Cortex of kidney (tissue), 1 donor: ENCODE measurements at places on chromosomes 3 and 15.

DNA sequence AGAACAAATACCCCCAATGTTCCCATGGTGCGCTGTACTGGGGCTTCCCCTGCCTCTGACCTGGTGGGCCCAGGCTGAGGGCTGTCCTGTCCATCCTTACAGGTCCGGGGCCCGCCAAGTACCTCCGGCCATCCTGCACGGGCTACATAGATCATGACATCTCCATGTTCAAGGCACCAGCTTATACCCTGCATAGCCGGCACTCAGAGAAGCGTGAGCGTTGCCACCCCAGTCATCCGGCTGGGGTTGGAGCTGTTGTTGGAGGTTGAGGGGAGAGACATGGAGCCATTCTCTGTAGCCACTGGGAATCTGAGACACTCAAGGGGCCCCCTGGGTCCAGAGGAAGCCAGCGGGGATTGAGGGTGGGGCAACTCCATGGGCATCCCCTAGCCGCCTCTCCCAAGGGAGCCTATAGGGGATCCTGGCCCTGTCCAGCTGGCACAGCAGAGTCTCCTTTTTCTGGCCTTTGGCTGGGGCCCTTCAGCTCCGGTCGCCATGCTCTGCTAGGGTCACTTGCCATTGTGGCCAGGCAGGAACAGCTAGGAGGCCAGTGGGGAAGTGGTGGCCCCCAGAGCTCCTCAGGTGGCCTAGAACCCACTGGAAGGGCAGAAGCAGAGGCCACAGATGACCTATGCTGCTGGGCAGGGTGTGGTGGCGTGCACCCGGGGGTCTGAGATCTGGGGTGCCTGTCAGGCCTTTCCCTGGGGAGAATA lies 12.5 kb upstream of the CSPG4 start:
- DNase-seq: no peak

- DNase-seq: no peak
Observed at GRCh38 chr15:60695713-60696522, 217.0 kb upstream of the ICE2 start.

GRCh38 chr15:56045068-56045748 lies 51.8 kb upstream of the NEDD4 start:
- DNase-seq: no peak

DNA sequence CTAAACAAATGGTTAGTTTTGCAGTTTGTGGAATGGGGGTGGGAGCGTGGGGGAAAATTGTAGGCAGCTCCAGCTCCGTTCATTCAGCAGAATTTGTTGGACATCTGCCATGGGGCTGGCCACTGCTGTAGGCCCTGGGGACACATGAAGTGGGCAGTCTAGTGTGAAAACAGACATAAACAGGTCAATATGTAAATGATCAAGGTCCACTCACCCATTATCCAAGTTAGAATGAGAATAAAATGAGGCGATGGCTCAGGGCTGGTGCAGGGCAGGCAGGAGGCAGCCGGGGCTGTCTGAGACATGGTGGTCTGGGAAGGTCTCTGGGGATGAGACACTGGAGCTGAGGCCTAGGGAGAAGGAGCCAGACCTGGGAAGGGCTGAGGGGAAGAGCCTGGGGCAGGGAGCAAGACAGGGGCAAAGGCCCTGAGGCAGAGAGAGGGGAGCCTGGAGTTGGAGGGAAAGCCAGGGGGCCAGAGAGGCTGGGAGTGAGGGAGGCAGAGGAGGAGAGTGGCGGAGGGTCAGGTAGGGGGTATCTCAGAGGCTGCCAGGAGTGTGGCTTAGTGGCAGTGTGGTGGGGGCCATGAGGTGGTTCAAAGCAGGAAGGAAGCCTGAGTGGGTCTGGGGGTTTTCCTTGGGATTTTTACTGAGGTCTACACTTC lies 6.2 kb upstream of the SLC6A6 start:
- DNase-seq: no peak

- DNase-seq: no peak
Observed at GRCh38 chr3:169945313-169945712, 21.3 kb upstream of the SEC62 start.

DNA sequence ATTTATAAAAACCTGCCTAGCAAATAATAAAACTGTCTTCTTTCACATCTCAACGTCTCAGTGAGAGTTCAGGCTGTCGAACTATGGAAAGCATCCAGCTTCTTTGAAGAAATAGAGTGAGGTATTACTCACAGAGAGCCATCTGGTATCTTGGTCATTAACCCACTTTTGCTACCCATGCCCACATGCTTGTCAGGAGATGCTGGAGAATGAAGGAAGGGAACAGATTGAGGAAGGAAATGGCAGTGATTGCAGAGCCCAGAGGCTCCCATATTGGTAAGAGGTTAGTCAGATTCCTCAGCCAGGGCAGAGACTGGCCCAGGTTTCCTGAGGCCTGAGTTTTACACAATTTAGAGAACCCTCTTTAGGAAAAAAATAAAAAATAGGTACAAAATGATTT lies 119.1 kb downstream of the B3GALNT1 start:
- DNase-seq: no peak

DNA sequence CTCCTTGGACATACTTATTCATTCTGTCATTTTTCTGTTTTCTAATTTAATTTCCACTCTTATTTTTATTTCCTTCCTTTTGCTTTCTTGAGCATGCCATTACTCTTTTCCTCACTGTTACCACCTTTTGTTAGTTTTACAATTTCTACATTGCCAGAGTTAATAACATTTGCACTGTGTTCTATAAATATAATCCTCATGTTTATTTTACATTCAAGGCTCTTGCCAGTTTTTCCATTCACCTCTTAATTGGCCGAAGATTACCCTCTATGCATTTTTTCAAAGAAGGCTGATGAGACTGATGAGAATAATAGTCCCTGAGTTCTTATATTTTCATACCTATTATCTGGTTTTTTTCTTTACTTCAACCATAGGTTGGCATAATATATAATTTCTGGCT lies 10.5 kb downstream of the BTD start:
- no peak for DNase-seq

GRCh38 chr3:139476348-139476747 lies at the start of gene RBP2:
Gene RBP2 (minus strand): TSS chr3:139476516. CDS start chr3:139476459, 57 bp downstream.
- DNase-seq: no peak

- DNase-seq: no peak
Observed at GRCh38 chr3:69930564-69930963, 69.0 kb upstream of the SAMMSON start.

DNA sequence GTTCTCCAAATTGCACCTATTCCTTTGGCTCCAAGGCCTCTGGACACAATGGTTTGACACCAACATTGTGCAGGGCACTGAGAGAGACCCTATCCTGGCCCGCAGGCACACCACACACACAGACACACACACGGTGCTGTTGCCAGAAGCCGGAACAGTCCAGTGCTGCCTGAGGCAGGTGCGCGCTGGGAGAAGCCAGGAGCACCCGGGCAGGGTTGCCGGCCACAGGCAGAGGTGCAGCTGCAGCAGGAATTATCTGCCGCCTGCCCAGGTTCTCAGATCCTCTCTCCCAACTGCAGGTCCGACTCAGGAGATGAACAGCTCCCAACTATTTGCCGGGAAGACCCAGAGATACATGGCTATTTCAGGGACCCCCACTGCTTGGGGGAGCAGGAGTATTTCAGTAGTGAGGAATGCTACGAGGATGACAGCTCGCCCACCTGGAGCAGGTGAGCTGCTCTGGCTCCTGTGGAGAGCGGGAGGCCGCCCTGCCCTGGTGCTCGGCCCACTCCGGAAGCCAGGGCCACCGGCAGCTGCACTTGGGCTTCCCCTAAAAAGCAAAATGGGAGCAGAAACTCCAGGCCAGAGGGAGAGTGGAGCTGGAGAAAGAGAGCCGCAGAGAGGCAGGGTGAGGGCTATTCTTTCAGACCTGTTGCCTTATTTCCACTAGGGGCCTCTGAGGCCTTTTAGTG lies 42.9 kb downstream of the CHDH start:
- DNase-seq: no peak

- no peak for DNase-seq
Observed at GRCh38 chr3:157275832-157276231, 115.9 kb upstream of the CCNL1 start.
